Aorta (tissue), 5 donors: ENCODE measurements at places on chromosomes 13 and 19. TPM values are rescaled to one million over a fixed set of nuclear protein-coding genes. Genes with fewer than 3 reads are reported as not detected.

DNA sequence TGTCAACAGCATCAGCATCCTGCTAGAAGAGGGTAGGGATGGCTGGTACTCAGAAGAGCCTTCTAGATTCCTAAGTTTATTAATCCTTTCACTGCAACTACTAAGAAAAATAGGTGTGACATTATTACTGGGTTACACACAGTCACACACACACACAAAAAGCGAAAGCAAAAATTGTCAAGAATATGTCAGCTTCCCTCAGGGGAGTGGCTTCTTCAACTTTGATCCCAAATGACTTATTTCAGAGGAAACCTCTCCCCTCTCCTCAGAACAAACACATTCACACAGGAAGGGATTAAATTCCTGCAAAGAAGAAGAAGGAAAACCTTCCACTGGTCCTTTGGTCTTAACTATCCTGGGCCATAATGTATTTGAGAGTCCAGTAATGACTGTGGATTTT lies 20.1 kb upstream of the IGFL1 start:
- H3K27me3 ChIP-seq, result no peaks in the 10 kb centered on the region
- H3K36me3 ChIP-seq, result no peaks in the 10 kb centered on the region
- no peak overlapping the region for H3K27ac ChIP-seq
- no peaks in the 10 kb centered on the region for H3K4me1 ChIP-seq
- no peak overlapping the region for H3K4me3 ChIP-seq

GRCh38 chr13:80477661-80478443 lies 136.9 kb upstream of the SPRY2 start:
- no peaks in the 10 kb centered on the region for H3K36me3 ChIP-seq
- no peaks in the 10 kb centered on the region for H3K27me3 ChIP-seq
- no peak overlapping the region for H3K27ac ChIP-seq
- H3K4me1 ChIP-seq, result no peaks in the 10 kb centered on the region

PRKCSH gene
- 168 TPM for polyA plus RNA-seq

- no peak for DNase-seq
- no peaks in the 10 kb centered on the region for H3K27me3 ChIP-seq
- no peaks in the 10 kb centered on the region for H3K4me1 ChIP-seq
- H3K27ac ChIP-seq, result no peak overlapping the region
- no peak overlapping the region for H3K4me3 ChIP-seq
Measured at GRCh38 chr19:4454747-4455718, 2.6 kb downstream of the UBXN6 start.

UPF1 gene
- polyA plus RNA-seq, result 40.4 TPM

AKT2 gene
- 74.3 TPM for polyA plus RNA-seq

SUGT1 gene
- 30.2 TPM for polyA plus RNA-seq

GRCh38 chr13:46176756-46177155 lies 5.2 kb downstream of the LCP1 start:
- no peaks in the 10 kb centered on the region for H3K27me3 ChIP-seq
- H3K36me3 ChIP-seq, result no peaks in the 10 kb centered on the region
- DNase-seq, result no peak
- no peak overlapping the region for H3K4me3 ChIP-seq
- no peak overlapping the region for H3K27ac ChIP-seq
- H3K4me1 ChIP-seq, result no peaks in the 10 kb centered on the region

- H3K27me3 ChIP-seq, result no peaks in the 10 kb centered on the region
- no peak overlapping the region for H3K4me3 ChIP-seq
- H3K4me1 ChIP-seq, result no peaks in the 10 kb centered on the region
- peak; percentile 9 for DNase-seq
Measured at GRCh38 chr19:5958074-5958850, 19.7 kb downstream of the RANBP3 start.

- H3K4me3 ChIP-seq, result no peak overlapping the region
- no peaks in the 10 kb centered on the region for H3K36me3 ChIP-seq
- DNase-seq, result no peak
- no peaks in the 10 kb centered on the region for H3K27me3 ChIP-seq
Measured at GRCh38 chr13:111914241-111915103, 152.5 kb upstream of the SOX1 start.

- H3K4me1 ChIP-seq, result no peaks in the 10 kb centered on the region
- H3K27me3 ChIP-seq, result no peaks in the 10 kb centered on the region
- H3K36me3 ChIP-seq, result no peaks in the 10 kb centered on the region
- no peak overlapping the region for H3K4me3 ChIP-seq
Measured at GRCh38 chr19:38616265-38616664, 1.5 kb downstream of the MAP4K1 start.

- no peaks in the 10 kb centered on the region for H3K27me3 ChIP-seq
- H3K4me3 ChIP-seq, result no peak overlapping the region
- no peak overlapping the region for H3K27ac ChIP-seq
- H3K36me3 ChIP-seq, result no peaks in the 10 kb centered on the region
- no peak for DNase-seq
Measured at GRCh38 chr13:88000787-88001186, 329.6 kb downstream of the SLITRK5 start.

DNA sequence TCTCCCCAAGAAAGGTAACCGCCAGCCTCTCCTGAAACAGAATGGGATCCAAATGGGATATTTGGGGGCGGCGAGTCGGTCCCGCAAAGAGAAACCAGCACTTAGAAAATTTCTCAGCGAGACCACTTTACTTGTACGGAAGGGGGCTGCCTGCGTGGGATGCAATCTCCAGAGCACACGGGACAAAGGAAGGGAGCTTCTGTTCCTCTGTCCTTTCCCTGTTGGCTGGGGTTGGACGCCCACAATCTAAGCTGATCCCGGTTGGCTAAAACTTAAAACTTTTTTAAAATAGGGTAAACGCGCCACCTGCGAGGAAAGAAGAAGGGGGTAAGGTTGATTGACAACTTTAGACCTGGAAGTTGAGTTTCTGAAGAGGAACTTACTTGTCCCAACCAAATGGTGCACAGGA lies 826 bp upstream of the BSG start:
- H3K27me3 ChIP-seq, result no peaks in the 10 kb centered on the region
- peaks cover 3% of the 10 kb centered on the region for H3K4me1 ChIP-seq
- H3K4me3 ChIP-seq, result peak overlapping the region; percentile 66
- H3K36me3 ChIP-seq, result no peaks in the 10 kb centered on the region
- no peak overlapping the region for H3K27ac ChIP-seq

DNA sequence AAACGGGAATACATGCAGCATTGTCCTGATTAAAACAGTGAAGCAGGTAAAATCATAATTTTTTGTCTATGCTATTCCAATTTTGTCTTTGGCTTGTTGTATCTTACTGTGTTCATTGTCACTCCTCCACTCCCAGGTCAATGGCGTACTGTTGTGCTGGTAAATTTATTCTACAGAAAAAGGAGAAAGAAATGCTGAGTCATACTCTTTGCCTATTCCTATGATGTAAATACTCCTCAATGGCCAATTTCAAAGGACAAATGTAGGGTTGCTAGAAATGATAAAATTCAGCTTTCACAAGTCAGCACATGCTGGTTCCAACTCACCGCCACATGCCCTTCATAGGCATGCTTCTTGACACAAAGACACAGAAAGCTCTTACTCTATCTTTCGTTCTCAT lies 694.4 kb upstream of the PCDH20 start:
- no peak for DNase-seq
- H3K4me3 ChIP-seq, result no peak overlapping the region
- H3K4me1 ChIP-seq, result no peaks in the 10 kb centered on the region
- H3K27me3 ChIP-seq, result no peaks in the 10 kb centered on the region
- H3K36me3 ChIP-seq, result no peaks in the 10 kb centered on the region
- no peak overlapping the region for H3K27ac ChIP-seq

GRCh38 chr19:11377756-11378155 lies 3.3 kb downstream of the SWSAP1 start:
- no peak overlapping the region for H3K27ac ChIP-seq
- no peak overlapping the region for H3K4me3 ChIP-seq
- peaks cover 4% of the 10 kb centered on the region for H3K4me1 ChIP-seq
- H3K36me3 ChIP-seq, result no peaks in the 10 kb centered on the region

DNA sequence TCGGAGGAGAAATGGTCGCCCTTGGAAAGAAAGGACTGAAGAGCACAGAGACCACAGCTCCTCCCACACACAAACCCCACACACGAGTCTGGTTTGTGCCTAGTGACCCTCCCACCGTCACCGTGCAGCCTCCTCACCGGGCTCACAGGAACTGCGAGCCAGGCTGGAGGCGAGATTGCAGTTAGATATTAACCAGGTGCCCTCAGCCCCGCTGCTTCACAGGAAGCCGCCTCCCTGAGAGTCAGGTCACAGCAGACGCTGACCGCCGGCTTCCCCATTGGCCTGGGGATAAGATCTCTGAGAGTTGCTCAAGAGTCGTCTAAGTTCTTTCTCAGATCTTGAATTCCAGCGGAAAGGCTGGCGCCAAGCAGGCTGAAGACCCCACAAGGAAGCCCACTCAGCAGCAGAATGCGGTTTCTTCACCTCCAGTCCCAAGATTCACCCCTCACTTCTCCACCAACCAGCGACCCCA lies 870 bp downstream of the ZNF44 start:
- H3K27ac ChIP-seq, result peak overlapping the region; percentile 81
- H3K4me1 ChIP-seq, result peaks cover 4% of the 10 kb centered on the region
- no peaks in the 10 kb centered on the region for H3K27me3 ChIP-seq

DNA sequence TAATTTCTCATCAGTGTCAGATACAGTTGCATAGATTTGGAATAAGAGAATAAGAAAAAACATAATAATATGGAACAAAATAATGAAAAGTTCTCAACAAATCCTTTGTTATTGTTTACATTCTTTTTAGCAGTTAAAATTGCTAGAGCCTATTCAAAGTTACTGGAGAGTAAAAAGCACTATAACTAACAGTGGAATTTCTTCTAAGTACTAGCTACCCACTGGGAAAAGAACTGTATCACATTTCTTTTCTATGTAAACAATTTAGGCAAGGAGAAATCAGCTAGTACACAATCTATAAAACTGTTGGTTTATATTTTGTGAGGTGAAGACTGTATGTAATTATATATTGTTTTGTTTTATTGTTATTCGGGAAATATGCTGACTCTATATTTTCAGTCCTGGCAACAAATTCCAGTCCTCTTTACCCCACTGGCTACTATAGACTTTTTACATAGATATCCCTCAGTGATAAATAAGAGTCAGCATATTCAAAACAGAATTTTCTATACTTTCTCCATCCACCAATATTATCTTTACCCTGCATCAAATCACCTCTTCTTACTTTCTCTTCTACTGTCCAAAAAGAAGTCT lies 222.0 kb downstream of the PCDH9 start:
- H3K27me3 ChIP-seq, result no peaks in the 10 kb centered on the region
- no peaks in the 10 kb centered on the region for H3K36me3 ChIP-seq
- no peaks in the 10 kb centered on the region for H3K4me1 ChIP-seq
- DNase-seq, result no peak
- H3K4me3 ChIP-seq, result no peak overlapping the region

DNA sequence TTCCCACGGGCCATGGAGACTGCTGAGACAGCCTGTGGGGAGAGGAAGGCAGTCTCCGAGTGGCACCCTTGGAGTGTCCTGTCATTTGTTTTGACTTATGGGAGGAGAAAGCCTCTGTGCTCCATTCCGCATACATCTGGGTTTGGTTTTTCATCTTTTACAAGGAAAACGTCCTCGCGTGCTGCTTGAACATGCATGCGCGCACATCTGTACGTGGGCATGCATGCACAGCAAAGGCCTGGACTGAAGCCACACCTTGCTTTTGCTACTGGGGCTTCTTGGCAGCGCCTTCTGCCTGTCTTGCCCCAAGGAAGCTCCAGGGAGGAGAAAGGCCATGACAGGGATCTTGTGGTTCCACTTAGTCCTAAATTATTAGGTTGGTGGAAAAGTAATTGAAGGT lies 44.0 kb downstream of the SUGP2 start:
- no peaks in the 10 kb centered on the region for H3K4me1 ChIP-seq
- H3K36me3 ChIP-seq, result no peaks in the 10 kb centered on the region
- DNase-seq, result no peak
- H3K27me3 ChIP-seq, result no peaks in the 10 kb centered on the region
- no peak overlapping the region for H3K4me3 ChIP-seq
- H3K27ac ChIP-seq, result no peak overlapping the region
